ENCODE measurements at places on chromosomes 16 and 17.

GRCh38 chr17:47239967-47240651 lies 13.5 kb upstream of the ITGB3 start:
- DNase-seq: no peak

DNA sequence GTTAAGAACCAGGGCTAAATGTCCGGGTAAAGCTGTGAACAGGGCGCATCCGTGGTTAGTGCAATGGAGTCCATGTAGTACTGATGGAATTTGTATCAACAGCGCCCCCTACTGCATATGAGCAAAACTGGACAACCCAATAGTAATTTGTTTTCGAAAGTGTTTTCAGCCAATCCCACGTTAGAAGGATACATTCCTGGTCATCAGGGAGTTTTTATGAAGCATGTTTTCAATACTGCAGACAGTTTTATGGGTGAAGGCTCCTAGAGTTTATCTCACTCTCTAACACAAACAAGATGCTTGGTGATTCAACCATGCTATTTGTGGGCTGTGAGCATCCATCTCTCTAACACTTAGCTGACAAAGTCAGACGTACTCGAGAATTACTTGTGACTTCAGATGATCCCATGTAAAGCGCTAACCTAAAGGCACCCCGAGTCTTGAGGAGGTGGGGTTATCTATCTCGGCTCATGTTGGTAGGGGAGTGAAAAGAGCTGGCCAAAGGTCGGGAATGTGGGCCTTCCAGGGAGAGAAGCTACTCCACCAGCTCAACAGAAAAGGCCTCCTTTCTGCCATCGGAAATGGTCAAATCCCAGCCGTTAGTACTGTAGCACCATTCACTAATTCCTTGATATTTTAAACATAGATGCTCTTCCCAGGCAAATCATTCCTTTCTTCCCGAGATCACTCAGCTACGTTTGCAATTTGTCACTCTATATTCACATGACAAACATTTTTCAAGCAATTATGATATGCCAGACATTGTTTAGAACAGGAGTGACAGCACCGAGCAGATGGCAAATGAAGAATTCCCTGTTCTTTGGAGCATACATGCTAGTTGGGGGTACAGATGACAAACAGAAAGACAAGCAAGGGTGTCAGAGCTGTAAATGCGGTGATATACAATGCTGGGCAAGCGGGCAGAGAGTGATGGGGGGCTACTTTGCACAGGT lies 46.9 kb upstream of the HNF1B start:
- DNase-seq: peak; percentile 55

DNA sequence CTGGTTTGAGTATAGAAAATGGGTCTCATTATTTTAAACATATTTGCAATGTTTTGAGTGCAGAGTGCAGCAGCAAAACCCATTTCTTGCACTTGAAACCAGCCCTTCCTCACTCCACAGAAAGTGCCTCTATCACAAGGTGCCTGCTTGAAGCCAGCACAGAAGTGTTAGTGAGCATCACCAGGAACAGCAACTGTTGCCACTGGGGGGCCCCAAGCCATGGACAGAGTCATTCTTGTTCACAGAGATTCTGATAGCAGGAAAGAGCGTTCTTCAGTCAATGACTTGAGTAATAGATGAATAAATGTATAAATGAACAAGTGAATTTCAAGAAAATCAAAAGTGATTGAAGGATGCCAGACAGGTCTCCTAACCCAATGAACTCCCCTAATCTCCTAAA lies 45.6 kb downstream of the CHD9NB start:
- no peak for DNase-seq

DNA sequence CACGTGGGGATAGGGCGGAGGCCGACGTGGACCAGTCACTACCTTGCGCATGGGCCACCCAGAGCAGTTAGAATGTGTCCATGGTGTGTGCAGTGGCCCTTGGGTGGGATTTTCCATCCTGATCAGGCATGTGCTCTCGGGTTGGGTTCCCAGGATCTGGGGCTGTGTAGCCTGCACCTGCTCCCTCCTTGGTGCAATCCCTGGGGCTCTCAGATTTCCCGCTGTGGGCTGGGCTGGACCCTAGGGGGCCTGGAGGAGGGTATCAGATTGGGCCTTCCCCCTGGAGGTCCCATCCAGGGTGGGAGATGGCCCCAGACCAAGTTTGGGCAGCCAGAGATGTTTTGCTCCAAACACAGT lies 1.3 kb downstream of the SMTNL2 start:
- no peak for DNase-seq

- peak; percentile 94 for DNase-seq
Observed at GRCh38 chr16:70470927-70471341, 16.5 kb downstream of the FCSK start.

- no peak for DNase-seq
Observed at GRCh38 chr17:33973491-33973890, 281.6 kb upstream of the CCL2 start.

GRCh38 chr17:27430882-27431491 lies 25.3 kb upstream of the KSR1 start:
- peak; percentile 47 for DNase-seq

GRCh38 chr17:57211543-57211942 lies 44.8 kb upstream of the MSI2 start:
- no peak for DNase-seq

- DNase-seq: no peak
Observed at GRCh38 chr17:78376161-78376560, 2.3 kb upstream of the PGS1 start.

DNA sequence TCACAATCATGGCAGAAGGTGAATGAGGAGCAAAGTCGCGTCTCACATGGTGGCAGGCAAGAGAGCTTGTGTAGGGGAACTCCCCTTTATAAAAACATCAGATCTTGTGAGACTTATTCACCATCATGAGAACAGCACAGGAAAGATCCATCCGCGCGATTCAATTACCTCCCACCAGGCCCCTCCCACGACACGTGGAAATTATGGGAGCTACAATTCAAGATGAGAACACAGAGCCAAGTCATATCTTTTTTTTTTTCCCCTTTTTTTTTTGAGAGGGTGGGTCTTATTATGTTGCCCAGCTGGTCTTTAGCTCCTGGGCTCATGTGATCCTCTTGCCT lies 60.0 kb downstream of the RPTOR start:
- DNase-seq: no peak

- no peak for DNase-seq
Observed at GRCh38 chr17:8821446-8822105, 22.4 kb upstream of the MFSD6L start.

DNA sequence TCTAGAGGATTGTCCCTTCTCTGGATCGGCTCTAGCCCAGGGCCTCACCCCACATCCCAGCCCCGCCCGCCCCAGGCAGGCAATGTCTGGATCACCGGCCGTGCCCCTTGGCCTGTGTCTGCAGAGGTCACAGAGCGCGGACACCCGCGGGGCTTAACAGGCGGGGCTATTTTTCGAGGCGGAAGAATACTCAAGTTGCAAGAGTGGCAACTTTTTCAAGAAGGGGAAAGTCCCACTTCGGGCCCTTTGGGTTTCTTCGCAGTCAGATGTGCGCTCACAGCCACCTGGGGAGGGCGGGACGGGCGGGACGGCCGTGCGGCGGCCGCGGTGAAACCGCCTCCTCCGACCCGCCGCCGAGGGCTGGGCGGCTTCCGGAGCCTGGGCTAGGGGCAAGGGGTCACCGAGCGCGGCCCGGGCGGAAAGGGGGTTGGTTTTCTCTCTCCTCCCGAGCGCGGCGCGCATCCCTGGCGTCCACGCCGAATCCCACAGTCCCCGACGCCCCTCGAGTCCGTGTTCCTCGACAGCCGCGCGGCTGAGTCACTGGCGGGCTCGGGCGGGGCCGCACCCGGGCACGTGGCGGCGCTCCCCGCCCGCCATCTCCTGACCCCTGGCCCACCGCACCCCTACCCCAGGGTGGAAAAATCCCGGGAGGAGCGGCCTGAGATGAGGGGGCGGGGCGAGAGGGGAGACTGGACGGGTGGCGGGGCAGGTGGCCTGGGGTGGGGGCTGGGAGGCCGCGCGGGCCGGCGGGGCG lies 1.2 kb upstream of the PFN1 start:
- peak; percentile 56 for DNase-seq

GRCh38 chr17:73976676-73977521 lies 226.6 kb upstream of the RPL38 start:
- no peak for DNase-seq

GRCh38 chr17:3512505-3513171 lies 36.8 kb downstream of the ASPA start:
- peak; percentile 49 for DNase-seq

- DNase-seq: peak; percentile 79
Observed at GRCh38 chr16:80924372-80924978, 82.2 kb downstream of the CMC2 start.

DNA sequence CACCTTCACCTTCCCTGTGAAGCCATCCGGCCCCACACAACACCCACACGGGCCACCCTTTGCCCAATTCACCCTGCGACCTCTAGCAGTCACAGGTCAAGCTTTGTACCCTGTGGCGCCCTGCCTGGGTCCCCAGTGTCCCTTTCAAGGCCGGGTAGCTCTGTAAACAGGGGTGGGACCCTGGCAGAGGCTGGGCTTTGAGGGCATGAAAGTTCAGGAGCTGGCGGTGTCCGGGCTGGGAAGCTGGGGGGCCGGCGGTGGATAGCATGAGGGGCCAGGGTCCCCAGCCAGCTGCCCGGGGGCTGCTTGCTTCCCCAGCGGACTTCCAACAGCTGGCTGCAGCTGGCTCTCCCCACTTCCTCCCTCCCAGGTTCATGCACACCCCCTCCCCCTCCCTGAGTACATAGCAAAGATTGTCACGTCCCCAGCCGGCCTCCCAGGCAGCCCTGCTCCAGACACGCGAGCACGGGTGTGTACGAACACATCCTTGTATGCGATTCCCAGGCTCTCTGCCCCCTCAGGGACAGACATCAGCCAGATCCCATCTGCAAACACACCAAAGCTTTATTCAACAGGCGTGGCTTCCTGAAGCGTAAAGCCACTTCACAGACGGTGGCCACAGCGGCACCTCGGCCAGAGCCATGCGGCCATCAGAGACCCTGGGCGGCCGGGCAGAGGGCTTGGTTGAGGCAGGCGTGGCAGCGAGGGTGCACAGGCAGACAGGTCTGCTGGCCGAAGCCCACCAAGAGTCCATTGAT lies 8.2 kb downstream of the NTHL1 start:
- no peak for DNase-seq

- DNase-seq: no peak
Observed at GRCh38 chr17:39357488-39357887, 43.9 kb downstream of the FBXL20 start.

GRCh38 chr17:34024806-34025551 lies 230.1 kb upstream of the CCL2 start:
- no peak for DNase-seq

GRCh38 chr16:57192720-57193486 lies 6.8 kb downstream of the RSPRY1 start:
- no peak for DNase-seq

- DNase-seq: no peak
Observed at GRCh38 chr16:65339062-65339461, 217.2 kb upstream of the CDH11 start.

- no peak for DNase-seq
Observed at GRCh38 chr16:81582655-81583441, 138.2 kb downstream of the CMIP start.

DNA sequence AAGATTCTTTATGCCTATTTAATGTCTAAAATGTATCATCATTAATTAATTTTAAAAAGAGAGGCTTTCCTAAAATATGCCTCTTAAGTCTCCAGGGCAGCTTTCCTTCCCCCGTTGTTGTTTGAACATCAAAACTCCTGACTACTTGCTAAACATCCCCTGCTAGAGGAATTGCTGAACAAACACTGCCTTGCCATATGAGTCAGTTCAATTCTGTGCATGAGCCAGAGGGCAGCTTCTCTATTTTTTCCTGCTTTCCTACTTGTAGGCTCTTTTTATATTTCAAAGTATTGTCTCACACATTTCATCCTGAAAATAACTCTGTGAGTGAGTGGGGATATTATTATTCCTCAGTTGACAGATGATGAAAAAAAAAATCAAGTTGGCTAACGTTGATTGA lies 143.4 kb downstream of the HS3ST4 start:
- DNase-seq: no peak

DNA sequence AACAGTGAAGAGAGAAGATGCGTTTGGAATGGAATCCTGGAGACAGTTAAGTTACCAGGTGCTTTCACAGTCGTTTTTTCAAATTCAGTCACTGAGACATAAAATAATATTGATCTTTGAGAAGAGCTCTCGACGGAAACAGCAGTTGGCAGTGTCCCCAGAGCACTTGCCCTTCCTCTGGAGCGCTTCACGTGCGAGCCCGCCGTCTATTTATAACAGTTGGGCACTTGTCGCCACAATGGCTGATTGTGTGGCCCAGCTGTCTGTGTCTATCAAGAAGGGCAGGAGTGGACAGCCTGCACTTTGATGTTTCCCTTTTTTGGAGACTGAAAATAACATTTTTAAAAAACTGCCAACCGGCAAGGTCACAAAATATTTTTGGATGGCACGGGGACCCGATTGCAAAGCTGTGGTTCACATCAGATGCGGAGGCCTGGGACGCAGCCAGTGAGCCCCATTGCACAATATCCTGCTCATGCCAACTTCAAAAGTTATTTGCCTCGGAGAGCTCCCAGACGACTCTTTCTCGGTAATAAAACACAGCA lies 62.9 kb downstream of the ADCY9 start:
- DNase-seq: no peak

DNA sequence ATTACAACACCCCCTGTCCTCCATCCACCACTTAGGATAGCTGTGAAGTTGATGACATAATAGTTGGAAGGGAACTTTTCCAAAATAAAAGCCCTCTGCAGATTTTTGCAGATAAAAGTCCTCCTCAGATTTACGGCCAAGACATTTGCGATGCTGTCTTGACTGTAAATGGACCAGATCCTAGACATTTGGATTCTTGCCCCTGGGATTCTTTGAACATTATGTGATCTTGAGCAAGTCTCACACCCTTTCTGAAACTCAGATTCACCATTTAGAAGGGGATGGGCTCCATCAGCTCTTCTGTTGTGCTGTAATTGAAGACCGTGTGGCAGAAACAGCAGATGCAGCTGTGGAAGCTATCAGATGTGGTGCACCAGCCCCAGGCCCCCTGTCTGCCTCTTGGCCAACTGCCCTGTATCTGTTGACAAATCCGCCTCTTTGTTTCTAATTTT lies 153.9 kb upstream of the CACNG3 start:
- DNase-seq: no peak

DNA sequence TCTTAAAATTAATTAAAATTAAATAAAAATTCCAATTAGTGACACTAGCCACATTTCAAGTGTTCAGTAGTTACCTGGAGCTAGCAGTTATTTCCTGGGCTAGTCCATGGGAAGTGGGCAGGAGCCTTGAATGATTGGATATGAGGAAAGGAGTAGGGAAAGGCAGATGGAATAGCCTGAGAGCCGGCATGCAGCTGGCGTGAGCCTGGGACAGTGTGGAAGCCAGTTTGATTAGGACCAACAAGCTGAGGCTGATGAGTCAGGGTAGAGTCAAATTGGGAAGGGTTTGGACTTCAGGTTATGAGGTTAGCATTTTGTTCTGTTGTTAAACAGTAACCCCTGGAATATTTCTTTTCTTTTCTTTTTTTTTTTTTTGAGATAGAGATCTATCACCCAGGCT lies 15.3 kb upstream of the GNA13 start:
- no peak for DNase-seq

- no peak for DNase-seq
Observed at GRCh38 chr16:70349783-70350182, 3.1 kb downstream of the DDX19A start.

GRCh38 chr16:87960852-87961251 lies 9.6 kb downstream of the BANP start:
- no peak for DNase-seq

Data from iPS-NIHi11 (cell line).